Activated T-helper 1 cell treated with anti-CD3 and anti-CD28 coated beads, Interleukin-12 subunit alpha, Interleukin-12 subunit beta, Interleukin-2, Interleukin-4 antibody, amounts not matched to agents 30 ng/mL and 10 ng/mL and 1 ng/mL, durations not matched to agents 14 hours and 24 hours and 36 hours (primary cell): ENCODE measurements at places on chromosomes 2 and 18.

DNA sequence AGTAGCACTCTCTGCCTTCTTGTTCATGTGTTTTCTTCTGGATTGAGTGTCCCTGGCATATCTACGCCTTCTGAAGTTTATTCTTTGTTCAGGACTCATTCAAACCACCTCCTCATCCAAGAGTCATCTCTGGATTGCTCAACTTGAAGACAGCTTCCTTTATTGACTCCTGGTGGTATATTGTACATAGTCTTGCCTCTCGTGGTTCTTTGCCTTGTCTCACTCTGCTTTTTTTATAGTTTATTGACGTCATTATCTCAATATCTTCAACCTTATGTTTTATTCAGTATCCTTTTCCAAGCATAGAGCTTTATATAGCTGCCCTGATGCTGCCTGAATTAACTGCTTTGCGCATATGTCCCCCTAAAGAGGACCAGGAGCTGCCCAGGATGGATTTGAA, 161.7 kb downstream of the INSIG2 start:
- DNase-seq: no peak

DNA sequence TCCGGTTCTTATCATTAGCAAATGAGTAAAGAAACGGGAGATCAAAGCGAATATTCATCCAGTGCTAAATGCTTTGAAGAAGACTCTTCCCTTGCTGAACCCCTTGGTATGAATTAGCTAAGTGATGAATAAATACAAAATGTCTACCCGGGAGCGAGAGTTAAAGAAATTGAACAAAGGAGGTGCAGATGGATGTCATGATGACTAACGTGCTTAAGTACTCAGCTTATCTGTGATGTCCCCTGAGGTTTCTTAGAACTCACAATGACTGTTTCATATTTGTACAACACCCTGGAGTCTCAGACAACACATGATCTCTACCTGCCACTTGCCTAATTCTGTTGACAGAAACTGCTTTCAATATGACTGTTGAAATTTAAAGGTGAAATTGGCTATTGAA, 148.5 kb downstream of the TMEM200C start:
- no peak for DNase-seq

DNA sequence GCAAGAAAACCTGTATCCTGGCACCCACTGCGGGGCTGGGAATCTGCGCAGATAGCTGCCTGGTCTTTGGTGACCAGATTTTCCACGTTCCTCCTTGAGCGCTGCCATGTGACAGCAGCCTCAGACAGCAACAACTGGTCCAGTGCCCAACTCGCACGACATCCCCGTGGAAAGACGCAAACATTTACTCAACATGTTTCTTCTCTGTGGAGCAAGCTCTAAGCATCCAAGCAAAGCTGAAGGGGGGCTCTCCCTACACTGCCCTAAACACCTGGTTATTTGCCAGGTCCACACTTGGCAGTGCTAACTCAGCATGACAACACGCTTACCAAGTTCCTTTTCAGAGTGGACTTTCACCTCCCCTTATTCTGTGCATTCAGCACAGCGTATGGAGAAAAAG, 11.3 kb downstream of the ZNF516 start:
- no peak for DNase-seq

DNA sequence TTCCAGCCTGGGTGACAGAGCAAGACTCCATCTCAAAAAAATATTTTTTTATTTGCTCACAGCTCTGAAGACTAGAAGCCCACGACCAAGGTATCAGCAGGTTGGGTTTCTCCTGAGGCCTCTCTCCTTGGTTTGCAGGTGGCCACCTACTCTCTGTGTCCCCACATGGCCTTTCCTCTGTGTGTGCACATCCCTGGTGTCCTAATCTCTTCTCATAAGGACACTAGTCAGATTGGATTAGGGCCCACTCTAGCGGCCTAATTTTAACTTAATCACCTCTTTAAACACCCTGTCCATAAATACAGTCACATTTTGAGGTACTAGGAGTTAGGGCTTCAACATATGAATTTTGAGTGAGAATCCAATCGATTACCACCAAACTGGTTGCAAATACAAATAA, 2.0 kb upstream of the RAB3GAP1 start:
- no peak for DNase-seq

GRCh38 chr2:2889646-2890045, 488.0 kb downstream of the EIPR1 start:
- DNase-seq: no peak

DNA sequence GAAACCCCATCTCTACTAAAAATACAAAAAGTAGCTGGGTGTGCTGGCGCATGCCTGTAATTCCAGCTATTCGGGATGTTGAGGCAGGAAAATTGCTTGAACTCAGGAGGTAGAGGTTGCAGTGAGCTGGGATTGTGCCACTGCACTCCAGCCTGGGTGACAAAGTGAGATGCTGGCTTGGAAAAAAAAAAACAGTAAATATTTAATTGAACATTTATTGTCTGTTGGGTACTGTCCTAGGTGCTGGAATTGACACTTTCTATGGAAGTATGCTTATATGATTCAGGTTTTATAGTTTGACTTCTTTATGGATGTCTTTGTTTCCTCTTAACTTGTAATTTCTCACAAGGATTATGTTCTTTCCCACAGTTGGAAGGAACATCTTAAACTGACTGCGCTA, 633.1 kb upstream of the SETBP1 start:
- no peak for DNase-seq

GRCh38 chr2:16507655-16508489, 157.8 kb downstream of the CYRIA start:
- no peak for DNase-seq
